ACHN (cell line): ENCODE measurements at places on chromosomes 1 and 21.

DNA sequence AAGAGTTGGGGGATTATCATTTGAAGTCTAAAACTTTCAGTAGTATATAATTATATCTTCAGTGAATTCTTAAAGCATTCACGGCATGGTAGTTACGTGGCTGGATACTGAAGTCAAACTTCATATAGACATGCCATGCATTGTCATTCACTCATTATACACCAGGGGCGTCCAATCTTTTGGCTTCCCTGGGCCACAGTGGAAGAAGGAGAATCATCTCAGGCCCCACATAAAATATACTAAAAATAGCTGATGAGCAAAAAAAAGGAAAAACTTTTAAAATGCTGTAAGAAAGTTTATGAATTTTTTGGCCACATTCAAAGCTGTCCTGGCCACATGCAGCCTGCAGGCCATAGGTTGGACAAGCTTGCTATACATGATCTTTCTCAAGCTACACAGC, 43.8 kb downstream of the DENND1B start:
- DNase-seq, result no peak

- no peak for DNase-seq
Measured at GRCh38 chr1:184802354-184803179, 47.9 kb upstream of the EDEM3 start.

DNA sequence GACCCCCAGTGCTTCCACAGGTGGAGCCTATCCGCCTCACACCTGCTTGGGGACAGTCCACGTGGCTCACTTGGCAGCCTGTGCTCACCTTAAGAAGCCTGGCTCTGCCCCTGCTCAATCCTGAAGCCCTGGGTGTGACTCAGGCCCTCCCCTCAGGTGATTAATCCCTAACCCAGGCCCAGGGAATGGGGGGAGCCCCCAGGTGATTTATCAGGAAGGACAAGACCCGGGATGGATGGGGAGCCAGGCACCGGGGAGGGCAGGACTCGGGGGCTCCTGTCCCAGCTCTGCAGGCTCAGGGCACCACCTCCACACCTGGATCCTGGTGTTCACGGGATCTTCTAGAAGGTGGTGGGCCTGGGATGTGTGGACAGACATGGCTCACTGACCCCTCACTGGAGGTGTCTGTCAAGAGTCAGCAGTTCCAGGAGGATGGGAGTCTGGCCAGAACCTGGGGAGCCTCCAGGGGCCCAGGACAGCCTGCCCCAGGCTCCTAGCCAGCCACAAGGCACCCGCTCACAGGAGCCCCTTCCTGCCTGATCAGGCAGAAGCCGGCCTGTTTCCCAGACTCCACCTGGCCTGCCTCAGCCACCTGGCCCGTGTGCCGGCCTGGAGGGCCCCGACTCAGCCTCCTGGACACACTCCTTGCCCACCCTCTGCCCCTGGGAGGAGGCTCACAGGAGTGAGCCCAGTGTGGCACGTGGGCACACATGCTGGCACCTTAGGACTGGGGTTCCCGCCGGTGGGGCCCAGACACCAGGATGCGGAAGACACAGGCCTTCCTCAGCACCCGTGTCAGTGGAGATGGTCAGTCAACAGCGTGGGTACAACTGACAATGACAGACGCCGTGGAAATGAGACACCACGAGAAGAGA, 38.6 kb upstream of the COL6A1 start:
- DNase-seq, result no peak

- DNase-seq, result no peak
Measured at GRCh38 chr1:197787056-197787455, 11.8 kb upstream of the DENND1B start.

DNA sequence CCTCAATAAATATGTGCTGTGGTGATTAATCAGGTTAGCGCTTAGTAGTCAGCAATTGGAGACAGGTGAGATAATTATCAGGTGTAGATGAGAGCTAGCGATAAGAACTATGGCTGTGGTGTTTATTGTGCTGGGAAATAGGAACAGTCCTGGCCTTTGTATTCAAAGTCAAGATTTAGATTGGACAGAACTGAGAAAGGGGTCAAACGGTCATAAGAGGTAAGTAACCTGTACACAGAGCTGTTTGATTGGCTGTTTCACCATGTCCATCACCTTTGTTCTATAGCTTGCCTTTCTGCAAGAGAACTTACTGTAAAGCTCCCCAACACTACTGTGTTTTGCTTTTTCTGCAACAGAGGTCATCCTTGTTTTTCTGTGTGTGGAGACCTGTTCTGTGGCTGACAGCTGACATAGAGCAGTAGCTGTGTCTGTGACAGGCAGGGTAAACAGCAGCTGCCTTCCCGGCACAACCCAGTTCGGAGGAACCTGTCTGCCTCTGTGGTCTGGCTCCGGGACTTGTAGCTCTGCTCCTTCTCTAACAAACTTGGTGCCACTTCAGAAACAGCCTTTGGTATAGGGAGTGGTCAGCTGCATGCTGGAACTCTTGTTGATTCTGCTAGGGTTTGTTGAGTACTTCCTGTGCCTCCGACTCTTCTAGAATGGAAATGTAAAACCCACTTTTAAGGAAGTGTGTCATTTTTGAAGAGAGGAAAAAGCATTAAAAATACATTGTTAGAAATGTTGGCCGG, 21.1 kb upstream of the CDC42 start:
- no peak for DNase-seq

DNA sequence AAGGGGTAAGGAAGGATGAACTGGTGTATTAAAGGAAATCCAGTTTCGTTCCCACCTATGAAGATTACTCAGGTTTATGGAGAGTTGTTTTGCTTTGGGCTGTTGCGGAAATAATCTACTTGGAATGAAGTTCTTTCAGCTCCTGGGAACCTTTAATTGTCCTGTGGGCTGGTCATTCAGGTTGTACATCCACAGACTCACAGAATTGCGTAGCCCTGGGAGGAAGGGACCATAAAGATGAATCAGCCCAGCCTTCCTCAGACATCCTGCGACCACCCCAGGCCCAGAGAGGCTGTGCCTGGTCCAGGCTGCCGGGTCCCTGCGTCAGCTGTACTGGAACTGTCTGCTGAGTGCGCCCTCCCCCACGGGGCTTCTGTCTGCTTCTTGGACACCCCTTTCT, 72.7 kb downstream of the GALNT2 start:
- peak; percentile 46 for DNase-seq

DNA sequence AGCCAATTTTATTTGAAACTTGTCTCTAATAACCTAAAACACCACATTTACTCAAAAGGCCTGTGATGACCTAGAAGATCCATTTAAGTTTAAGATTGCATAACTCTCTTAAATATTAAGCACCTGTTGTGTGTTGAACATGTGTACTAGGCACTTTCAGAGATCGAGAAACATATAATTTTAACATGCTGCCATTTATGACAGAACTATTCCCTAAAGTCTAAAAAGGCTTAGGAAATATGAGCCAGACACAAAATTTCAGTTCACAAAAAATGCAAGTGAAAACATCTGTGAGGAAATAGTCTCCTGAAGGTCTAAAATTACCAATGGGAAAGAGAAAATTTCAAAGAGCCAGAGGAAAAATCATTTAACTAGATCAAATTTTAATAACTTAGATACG, 37.7 kb downstream of the CEP170 start:
- DNase-seq, result no peak

DNA sequence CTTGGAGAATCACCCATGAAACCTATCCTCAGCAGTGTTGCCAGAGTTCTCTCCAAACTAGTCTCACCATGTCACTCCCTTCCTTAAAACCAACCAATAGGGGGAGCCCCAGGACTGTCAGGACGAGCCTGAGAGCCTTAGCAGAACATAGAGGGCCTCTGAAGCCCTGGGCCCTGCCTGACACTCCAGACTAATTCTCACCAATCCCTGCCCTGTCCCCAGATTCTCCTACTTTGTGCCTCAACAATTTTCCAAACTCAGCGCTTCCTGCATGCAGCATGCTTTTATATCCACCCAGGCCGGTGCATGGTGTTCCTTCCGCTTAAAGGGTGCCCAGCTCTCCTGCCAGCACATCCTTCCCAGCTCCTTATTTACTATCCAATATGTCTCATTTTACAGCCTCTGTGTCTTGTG, 42.7 kb downstream of the HSD3B1 start:
- DNase-seq, result peak; percentile 59

DNA sequence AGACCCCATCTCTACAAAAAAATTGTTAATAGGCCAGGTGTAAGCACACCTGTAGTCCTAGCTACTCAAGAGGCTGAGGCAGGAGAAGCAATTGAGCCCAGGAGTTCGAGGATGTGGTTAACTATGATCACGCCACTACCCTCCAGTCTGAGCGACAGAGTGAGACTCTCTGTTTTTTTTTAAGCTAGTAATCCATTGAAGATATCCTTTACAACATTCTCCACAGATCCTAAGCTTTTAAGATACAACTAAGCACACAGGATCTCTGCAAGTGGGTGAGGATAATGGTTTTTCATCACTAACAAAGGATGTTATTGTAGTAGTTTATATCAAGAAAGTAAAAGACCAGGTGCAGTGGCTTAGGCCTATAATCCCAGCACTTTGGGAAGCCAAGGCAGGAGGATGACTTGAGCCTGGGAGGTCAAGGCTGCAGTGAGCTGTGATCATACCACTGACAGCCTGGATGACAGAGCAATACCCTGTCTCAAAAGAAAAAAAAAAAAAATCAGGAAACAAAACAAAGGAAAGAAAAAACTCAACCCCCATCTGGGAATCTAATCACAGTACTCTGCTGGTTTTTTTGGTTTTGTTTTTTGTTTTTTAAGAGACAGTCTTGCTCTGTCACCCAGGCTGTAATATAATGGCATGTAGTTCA, 166.1 kb downstream of the RERE start:
- DNase-seq, result no peak
